A375 (cell line): ENCODE measurements at places on chromosomes 12 and 14. TPM values are rescaled to one million over a fixed set of nuclear protein-coding genes. Genes with fewer than 3 reads are reported as not detected.

INHBC gene
- total RNA-seq = not detected in 2 replicates

C12orf60 gene
- 0.69 and 0.94 TPM in 2 replicates for total RNA-seq

RIN3 gene
- total RNA-seq = 3.7 and 6.7 TPM in 2 replicates

RNASE2 gene
- total RNA-seq = not detected in 2 replicates

DHRS4 gene
- total RNA-seq = 40.2 and 48.0 TPM in 2 replicates

GUCY2C gene
- 0.05 TPM in 1 of 2 replicates, not detected in the other for total RNA-seq

TBX3 gene
- total RNA-seq = 26.4 and 32.7 TPM in 2 replicates

SIX4 gene
- total RNA-seq = 7.5 and 11.8 TPM in 2 replicates

CYP27B1 gene
- total RNA-seq = 16.1 and 17.0 TPM in 2 replicates

RAD51B gene
- 6.5 and 10.7 TPM in 2 replicates for total RNA-seq

ZNF268 gene
- total RNA-seq = 15.6 and 18.6 TPM in 2 replicates
